ENCODE measurements at places on chromosomes 3 and 15.

- DNase-seq: no peak
Measured at GRCh38 chr3:175716446-175716845, 857.3 kb downstream of the NAALADL2 start.

- no peak for DNase-seq
Measured at GRCh38 chr3:9780910-9781309, 11.2 kb upstream of the CAMK1 start.

DNA sequence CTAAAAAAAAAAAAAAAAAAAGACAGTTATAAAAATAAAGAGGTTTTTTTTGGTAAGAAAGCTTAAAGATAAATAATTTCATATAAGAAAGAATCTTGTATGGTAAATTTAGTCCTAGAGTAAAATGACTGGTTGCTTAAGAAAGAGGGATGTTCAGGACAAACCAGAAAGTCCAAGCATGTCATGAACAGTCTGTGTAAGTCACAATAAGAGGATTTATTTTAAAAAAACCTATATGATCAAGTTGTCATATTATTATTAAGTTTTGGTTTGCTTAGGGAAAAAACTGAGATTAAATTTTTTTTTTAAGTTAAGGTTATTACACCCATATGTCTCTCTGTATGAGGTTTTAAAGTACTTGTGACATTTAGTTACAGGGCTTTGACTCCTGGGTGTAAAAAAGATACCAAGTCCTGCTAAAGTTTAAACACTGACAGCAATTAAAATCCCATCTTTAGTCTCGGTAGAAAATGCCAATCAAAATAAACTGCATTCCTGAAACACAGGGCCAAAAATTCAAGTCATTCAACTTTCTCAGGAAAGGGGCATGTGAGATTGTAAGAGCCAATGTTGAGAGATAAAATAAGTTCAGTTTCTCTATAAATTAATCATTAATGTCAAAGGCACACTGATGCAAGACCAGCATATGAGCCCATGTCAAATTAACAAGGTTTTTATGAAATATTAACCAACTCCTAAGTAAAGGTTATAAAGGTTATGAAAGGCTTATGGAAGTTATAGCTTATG, 8.5 kb upstream of the BDH1 start:
- no peak for DNase-seq

DNA sequence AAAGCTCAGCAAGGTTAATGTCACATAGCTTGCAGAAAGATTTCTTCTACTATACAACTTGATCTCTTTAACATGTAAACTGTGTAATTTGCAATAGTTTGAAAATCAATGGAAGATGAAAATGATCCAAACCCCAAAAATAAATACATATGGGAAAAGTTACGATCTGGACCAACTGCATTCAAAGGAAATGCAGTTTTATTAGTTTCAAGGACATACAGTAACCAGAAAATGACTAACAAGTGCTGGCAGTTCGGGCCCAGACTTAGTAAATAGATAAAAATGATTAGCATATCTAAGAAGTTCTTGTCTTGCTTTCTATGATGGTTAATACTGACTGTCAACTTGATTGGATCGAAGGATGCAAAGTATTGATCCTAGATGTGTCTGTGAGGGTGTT, 37.3 kb upstream of the LEKR1 start:
- no peak for DNase-seq

- peak; percentile 24 for DNase-seq
Measured at GRCh38 chr3:26624209-26624765, 1.7 kb downstream of the LRRC3B start.

GRCh38 chr3:29050155-29050554, 230.7 kb upstream of the RBMS3 start:
- DNase-seq: no peak

Measured in D341Med (cell line).